Breast epithelium (tissue), 4 donors: ENCODE measurements at places on chromosomes 7 and 10. TPM values are rescaled to one million over a fixed set of nuclear protein-coding genes. Genes with fewer than 3 reads are reported as not detected.

The EIF3A gene
- 166 TPM for total RNA-seq

The IFIT1B gene
- total RNA-seq, result not detected

The WNT16 gene
- total RNA-seq, result not detected

The ZNF786 gene
- total RNA-seq, result 6.2 TPM

GRCh38 chr7:20320786-20321185 lies 9.9 kb upstream of the ITGB8 start:
- no peaks in the 10 kb centered on the region for H3K36me3 ChIP-seq
- no peaks in the 10 kb centered on the region for H3K27me3 ChIP-seq
- DNase-seq, result no peak
- H3K27ac ChIP-seq, result no peak overlapping the region

- H3K36me3 ChIP-seq, result no peaks in the 10 kb centered on the region
Observed at GRCh38 chr10:99521765-99522469, 10.8 kb upstream of the NKX2-3 start.

DNA sequence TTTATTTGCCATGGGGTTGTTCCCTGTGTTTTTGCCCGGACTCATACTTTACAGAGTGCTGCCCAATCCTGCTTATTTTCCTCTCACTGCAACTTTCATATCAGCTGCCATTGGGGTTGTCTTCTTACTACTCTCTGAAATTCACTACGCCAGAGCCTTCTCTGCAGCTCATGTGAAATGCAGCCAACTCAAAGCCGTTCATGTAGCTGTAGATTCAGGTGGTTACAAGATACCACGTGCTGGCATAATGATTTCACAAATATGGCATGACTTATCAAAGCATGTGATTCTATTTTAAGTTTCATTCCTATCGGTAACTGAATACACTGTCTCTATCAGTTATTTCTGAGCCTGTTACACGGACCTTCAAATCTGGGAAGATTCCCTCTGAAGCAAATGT lies 130.3 kb upstream of the WNT16 start:
- H3K4me1 ChIP-seq, result no peaks in the 10 kb centered on the region
- no peak for DNase-seq
- no peak overlapping the region for H3K4me3 ChIP-seq
- no peaks in the 10 kb centered on the region for H3K36me3 ChIP-seq

GRCh38 chr10:131997366-131998049 lies 15.8 kb upstream of the BNIP3 start:
- peak overlapping the region; percentile 88 for H3K27ac ChIP-seq
- peak; percentile 87 for DNase-seq
- H3K36me3 ChIP-seq, result no peaks in the 10 kb centered on the region
- H3K4me1 ChIP-seq, result peaks cover 6% of the 10 kb centered on the region
- no peaks in the 10 kb centered on the region for H3K27me3 ChIP-seq

DNA sequence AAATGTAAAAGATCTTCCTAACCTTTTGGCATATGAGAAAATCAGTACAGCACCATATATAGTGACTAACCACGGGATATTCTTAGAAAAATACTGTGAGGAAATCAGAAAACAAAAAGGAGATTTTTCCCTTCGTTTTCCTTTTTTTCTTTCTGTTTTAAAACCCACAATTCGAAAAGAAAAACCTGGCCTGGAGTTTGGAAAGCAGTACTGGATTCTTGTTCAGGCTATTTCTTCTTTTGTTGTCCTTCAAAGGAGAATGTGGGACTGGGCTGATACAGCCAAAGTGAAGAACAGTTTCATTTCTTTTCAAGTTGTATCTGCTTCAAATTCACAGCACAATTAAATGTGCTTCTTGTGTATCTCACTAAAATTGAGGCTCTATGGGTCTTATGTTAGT lies 156.8 kb upstream of the PHYHIPL start:
- peak overlapping the region; percentile 7 for H3K4me3 ChIP-seq
- no peaks in the 10 kb centered on the region for H3K36me3 ChIP-seq
- H3K27ac ChIP-seq, result no peak overlapping the region

DNA sequence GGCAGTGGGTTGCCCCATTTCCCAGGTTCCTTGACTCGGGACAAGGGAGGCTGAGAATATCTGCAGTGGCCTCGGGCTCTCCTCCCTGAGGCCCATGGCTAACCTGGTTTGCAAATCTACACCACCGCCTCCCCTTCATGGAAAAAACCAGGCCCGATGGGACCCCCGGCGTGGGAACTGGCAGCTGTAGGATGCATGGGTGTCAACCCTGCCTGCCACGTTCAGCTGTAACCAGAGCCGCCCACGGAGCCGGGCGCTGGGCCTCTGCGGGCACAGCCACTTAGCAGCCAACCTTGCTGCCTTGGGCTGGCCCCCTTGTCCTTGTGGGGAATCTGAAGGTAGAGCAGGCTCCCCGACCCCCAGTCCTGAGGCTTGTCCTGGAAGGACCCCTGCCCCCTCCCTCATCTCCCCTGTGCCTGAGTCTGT lies 1.6 kb downstream of the PWWP2B start:
- H3K4me1 ChIP-seq, result peaks cover 10% of the 10 kb centered on the region
- H3K27ac ChIP-seq, result peak overlapping the region; percentile 92
- H3K36me3 ChIP-seq, result no peaks in the 10 kb centered on the region
- H3K4me3 ChIP-seq, result peak overlapping the region; percentile 96
- no peak for DNase-seq

DNA sequence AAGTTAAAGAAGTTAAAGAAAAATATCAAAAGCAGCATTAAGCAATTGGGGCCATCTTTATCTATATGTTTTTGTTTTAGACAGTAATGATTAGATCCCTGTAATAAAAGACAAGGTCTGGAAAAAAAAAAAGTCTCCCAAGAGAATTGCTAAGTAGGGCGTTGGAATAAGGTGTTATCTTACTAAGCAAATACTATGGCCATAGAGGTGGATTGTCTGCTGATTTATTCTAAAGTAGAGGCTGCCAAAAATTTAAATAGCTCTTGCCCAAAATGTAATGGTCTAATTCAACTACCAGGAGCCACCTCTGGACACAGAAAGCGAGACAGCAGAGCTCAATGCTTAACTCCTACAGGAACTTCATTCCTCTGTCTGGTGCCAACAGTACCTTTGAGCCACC lies 71.6 kb downstream of the HERPUD2 start:
- no peak for DNase-seq
- no peaks in the 10 kb centered on the region for H3K4me1 ChIP-seq
- no peaks in the 10 kb centered on the region for H3K27me3 ChIP-seq

GRCh38 chr10:3548702-3549101 lies 236.3 kb downstream of the KLF6 start:
- H3K36me3 ChIP-seq, result no peaks in the 10 kb centered on the region
- no peak overlapping the region for H3K27ac ChIP-seq
- H3K27me3 ChIP-seq, result no peaks in the 10 kb centered on the region
- no peak for DNase-seq
- H3K4me1 ChIP-seq, result no peaks in the 10 kb centered on the region

DNA sequence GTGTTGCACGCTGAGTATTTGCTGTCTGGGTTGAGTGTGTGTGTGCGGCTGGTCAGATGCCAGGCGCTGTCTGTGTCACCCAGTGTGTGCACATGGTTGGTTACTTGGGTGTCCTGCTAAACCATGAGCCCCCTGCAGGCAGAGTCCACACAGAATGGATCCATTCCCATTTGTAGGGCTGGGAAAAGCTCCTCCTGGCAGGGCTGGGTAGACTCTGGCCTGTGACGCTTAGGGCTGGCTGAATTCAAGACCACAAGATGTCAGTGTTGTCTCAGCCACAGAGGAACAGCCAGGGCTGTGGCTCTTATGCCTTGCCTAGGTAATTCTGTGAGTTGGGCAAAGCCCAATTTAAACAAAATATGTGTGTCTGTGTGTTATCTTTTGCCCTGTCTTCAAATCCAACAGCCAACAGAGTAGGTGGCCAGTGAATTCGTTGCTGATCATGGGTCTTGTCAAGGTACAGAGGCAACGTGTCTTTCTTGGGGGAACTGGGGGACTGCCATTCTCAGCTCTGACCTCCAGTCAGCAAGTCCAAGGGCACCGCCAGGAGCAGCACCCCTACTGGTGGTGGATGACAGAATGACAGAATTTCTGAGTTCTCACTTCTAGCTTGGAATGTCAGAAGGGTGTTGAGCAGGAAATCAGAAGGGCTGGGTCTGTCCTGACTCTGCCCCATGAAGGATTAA lies 285.1 kb downstream of the CCSER2 start:
- H3K36me3 ChIP-seq, result no peaks in the 10 kb centered on the region
- no peaks in the 10 kb centered on the region for H3K4me1 ChIP-seq
- H3K27ac ChIP-seq, result no peak overlapping the region
- H3K27me3 ChIP-seq, result no peaks in the 10 kb centered on the region
- no peak overlapping the region for H3K4me3 ChIP-seq

- H3K4me1 ChIP-seq, result no peaks in the 10 kb centered on the region
- no peak overlapping the region for H3K27ac ChIP-seq
- H3K4me3 ChIP-seq, result no peak overlapping the region
- H3K36me3 ChIP-seq, result no peaks in the 10 kb centered on the region
- H3K27me3 ChIP-seq, result no peaks in the 10 kb centered on the region
Observed at GRCh38 chr7:137135654-137136350, 207.7 kb downstream of the PTN start.

DNA sequence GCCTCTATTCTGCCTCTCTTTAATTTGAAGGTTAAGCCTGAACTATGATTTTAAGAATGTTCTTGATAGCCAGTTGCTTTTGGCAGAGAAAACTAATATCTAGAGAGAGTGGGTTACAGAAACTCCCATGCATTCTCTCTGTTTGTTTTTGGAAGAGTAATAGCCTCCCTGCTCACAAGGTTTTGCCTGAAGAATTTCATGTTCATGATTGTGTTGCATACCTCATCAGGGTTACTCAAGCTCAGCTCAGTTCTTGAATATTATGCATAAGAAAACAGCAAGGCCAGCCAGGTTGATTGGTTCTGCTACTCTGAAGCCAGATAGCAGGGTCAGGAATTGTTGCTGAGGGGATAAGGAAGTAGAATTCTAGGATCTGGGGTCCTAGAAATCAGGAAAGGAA lies 137.4 kb downstream of the MDFIC start:
- no peaks in the 10 kb centered on the region for H3K36me3 ChIP-seq
- no peak overlapping the region for H3K27ac ChIP-seq
- H3K27me3 ChIP-seq, result no peaks in the 10 kb centered on the region
- no peak overlapping the region for H3K4me3 ChIP-seq

DNA sequence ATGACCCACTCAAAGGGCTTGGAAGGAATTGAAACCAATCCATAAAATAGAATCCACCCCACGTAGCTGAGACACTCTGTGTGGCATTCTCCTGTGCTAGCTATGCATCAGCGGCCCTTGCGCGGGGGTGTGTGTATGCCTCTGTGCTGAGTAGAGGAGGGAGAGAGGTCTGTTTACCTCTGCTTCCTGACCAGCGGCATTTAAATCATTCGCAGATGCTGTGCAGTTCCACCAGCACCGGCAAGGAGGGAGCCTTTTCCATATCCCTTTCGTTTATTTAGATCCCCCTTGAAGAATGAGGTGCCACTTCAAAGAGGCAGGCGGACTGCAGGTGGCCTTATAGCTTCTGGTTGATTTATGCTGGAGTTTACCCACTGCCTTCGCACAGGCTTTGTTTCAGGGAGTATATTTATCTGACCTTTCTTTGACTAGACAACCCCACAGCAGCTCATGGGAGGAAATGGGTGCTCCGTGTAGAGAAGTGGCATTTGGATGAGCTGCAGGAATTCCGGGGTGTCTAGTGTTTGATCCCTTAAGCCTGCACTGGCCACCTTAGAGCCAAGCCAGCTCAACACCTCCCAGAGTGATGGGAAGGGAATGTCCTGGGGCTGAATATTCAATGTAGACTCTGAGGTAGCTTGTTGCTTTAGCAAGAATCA lies 11.4 kb downstream of the C10orf53 start:
- no peaks in the 10 kb centered on the region for H3K36me3 ChIP-seq
- H3K27me3 ChIP-seq, result no peaks in the 10 kb centered on the region
- H3K4me1 ChIP-seq, result no peaks in the 10 kb centered on the region
- no peak for DNase-seq

GRCh38 chr7:151040616-151041375 lies 7.5 kb upstream of the ASIC3 start:
- H3K4me3 ChIP-seq, result no peak overlapping the region
- no peaks in the 10 kb centered on the region for H3K4me1 ChIP-seq
- peaks cover 7% of the 10 kb centered on the region for H3K36me3 ChIP-seq
- no peaks in the 10 kb centered on the region for H3K27me3 ChIP-seq
- DNase-seq, result no peak
- H3K27ac ChIP-seq, result no peak overlapping the region

- DNase-seq, result no peak
- H3K27me3 ChIP-seq, result no peaks in the 10 kb centered on the region
- no peak overlapping the region for H3K27ac ChIP-seq
- H3K4me1 ChIP-seq, result no peaks in the 10 kb centered on the region
- H3K4me3 ChIP-seq, result no peak overlapping the region
Observed at GRCh38 chr10:106181501-106181900, 983.0 kb downstream of the SORCS1 start.

DNA sequence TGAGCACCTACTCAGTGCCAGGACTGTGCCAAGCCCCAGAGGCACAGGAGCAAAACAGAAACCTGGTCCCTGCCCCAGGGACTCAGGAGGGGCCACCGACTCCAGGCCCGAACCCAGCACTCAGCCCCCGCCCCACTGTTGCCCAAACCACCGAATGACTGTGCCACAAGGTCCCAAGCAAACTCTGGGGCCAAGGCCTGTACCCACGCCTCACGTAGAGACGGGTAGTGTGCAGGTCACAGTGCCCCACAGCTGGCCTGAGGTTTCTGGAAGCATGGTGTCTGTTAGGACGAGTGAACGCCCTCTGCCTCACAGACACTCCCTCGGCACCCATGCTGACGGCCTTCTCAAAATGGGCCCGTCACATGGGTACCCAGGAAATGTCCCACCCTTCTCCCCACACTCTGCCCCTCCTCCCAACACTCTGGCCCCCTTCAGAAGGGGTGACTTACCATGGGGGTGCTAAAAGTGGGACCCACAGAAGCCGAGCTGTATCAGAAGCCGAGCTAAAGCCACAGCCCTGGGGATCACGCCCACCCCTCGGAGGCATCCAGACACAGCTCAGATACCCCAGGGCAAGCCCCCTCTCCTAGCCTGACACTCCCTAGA lies 44.2 kb downstream of the CTBP2 start:
- H3K27me3 ChIP-seq, result no peaks in the 10 kb centered on the region
- peak overlapping the region; percentile 83 for H3K27ac ChIP-seq
- no peak overlapping the region for H3K4me3 ChIP-seq
- no peaks in the 10 kb centered on the region for H3K36me3 ChIP-seq
- peaks cover 48% of the 10 kb centered on the region for H3K4me1 ChIP-seq

DNA sequence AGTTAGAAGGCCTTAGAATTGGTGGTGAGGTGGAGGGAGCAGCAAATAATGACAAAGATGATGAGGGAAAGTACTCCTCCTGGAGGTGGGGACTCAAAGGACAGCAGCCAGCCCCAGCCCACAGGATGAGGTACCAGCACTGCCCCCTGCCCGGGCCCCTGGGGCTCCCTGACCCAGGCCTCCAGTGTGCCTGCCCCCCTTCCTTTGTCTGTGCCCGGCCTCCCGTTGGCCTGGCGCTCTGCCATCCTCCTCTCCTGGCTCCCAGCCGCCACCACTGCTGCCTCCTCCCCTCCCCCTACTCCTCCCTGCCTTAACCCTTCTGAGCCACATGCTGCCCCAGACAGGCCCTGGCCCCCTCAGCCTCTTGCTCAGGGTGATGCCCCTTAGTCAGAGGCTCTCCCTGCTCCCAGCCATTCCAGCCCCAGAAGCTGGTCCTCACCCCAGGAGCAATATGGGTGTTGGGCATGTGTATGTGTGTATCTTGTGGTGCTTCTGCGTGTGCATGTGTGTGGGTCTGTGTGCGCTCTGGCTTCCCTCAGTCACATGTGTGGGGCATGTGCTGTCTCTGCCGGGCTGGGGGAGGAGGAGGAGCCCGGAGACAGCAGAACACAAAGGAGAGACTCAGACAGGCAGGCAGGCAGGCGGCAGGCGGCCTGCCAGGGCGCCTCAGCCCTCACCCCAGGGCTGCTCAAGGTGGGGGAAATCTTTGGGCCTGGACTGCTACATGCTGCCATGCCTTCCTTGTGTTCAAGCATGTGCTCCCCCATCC lies 2.6 kb downstream of the LDB1 start:
- peak; percentile 72 for DNase-seq
- no peaks in the 10 kb centered on the region for H3K36me3 ChIP-seq
- peak overlapping the region; percentile 96 for H3K4me3 ChIP-seq
